ENCODE measurements at places on chromosomes 1 and 21.

GRCh38 chr1:162561616-162562469 lies at the start of gene UAP1:
UAP1 (plus strand) TSS chr1:162561722; CDS start chr1:162566069, 4,347 bp downstream.
- DNase-seq = no peak

DNA sequence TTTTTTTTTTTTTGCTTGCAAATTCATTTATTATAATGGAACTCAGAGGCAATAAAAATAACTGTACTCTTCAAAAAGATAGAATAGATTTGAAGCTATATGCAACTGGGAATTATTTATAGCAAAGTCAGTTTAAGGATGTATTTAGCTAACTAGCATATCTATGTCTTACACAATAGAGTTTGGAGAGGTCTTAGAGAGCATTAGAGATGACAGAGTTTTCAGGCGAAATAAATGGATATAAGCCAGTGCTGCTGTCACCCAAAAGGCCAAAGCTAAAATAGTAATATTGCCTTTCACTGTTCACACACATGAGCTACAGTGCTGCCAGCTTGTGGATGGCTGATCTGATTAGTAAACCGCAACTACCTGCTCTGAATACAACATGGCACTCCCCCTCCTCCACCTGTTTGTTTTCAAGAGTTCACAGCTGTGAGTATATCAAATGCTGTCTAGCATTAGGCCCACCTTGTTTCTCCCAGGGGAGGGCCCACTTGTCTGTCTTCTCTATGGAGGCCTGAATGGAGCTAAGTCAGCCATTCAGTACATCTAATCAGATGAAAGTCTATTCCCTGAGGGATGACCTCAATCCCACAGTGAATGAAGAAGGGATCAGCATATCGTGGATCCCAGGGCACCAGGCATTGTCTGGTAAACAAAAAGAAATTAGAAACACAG lies 25.2 kb upstream of the SSX2IP start:
- DNase-seq = no peak

DNA sequence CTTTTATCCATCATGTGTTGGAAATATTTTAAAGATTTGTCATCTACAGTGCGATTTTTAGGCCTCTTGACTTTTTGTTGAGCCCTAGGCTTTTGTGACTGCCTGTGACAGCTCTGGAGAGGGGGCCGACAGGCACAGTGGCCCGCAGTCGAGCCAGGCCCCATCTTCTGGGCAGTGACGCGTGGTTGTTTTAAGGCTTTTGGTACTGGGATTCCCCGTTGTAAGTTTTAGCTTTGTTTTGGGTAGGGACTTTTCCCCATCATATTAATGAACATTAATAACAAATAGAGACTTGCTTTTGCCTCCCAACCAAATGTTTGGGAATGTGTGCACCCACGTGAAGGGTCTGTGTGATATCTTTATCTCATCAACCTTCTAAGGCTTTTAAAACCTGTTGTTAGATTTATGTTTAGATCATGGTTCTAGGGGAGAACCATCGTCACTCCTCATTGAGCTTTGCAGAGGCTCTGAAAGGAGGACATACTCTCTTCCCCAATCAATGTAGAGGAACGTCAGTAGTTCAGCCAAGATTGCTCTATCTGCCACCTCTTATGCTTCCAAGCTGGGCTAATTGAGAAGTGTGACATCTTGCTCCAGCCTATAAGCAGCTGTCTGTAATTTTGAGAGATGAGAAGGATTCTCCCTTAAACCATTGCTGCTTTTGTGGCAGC lies 34.6 kb downstream of the MAPKAPK2 start:
- DNase-seq = no peak

DNA sequence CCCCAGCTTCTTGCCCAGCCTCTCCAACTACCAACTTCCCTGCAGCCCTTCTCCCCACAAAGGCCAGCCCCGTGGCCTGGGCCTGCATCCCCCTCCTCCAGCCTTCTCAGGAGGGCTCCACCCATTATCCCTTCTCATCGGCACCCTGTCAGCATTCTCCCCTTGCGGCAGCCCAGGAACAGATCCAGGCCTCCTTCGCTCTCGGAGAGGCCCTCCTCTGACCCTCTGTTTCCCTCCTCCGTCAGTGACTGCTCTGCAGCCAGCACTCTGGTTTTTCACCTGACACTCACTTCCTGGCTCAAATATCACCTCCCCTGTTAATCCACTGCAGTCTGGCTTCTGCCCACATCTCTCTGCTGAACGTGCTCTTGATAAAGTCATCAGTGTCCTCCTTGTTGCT lies 17.5 kb downstream of the ADGRB2 start:
- no peak for DNase-seq

DNA sequence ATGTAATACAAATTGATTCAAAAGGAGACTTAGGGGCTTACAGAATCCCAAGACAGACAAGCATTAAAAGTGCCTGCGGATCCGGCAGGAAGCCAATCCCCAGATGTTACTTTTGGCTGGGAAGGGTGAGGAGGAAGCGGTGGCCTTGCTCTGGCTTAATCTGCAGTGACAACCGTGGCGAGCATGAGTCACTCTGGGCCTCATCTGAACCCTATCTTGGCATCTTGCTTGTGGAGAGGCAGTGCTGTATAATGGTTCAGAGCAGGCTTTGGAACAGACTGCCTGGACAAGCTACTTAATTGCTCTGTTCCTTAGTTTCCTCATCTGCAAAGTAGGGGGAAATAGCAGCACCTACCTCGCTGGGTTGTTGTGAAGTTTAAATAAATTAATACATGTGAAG lies 74.1 kb downstream of the XCL2 start:
- DNase-seq = peak; percentile 12

DNA sequence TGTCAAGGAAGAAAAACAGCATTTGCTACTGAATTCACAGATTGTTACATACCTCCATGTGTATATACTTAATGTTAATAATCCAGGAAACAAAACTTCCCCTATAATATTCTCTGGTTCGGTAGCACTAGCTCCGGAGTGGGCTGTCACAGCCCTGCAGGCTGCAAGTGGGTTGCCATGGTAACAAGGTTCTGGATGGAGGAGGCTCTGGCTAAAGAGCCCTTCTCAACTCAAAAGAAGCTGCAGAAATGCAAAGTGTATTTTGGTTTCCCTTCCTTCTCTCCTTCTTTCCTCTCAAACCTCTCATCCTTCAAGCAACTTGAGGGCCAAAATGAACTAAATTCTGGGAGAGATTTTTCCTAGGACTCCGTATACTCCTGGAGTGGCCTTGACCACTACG lies 45.2 kb downstream of the ASTN1 start:
- DNase-seq = no peak

- no peak for DNase-seq
Observed at GRCh38 chr1:182493063-182493462, 43.1 kb downstream of the RGSL1 start.

- no peak for DNase-seq
Observed at GRCh38 chr1:224676551-224676950, 60.4 kb downstream of the CNIH3 start.

All from hematopoietic multipotent progenitor cell treated with erythropoietin and hydrocortisone succinate and interleukin-3 and kit ligand, for 17 days (in vitro differentiated cells).